ENCODE measurements at places on chromosomes 3 and 15. TPM values are rescaled to one million over a fixed set of nuclear protein-coding genes. Genes with fewer than 3 reads are reported as not detected.

DNA sequence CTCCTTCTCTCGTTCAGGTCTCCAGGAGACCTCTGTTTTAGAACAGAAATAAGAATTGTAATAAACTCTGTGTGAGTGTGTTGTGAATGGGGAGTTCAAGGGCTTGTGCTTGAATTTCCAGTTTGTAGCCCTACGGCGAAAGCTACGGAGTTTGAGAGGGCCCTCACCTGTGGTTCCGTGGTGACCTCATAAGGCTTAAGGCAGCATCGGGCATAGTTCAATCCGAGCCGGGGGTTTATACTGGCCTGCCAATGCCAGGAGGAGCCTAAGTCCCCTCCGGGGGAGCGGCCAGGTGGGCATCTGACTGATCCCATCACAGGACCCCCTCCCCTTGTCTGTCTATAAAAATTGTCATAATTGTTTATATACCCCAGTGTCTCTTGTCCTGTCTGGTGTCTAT, 43.7 kb downstream of the ZBTB11 start:
- DNase-seq, result no peak

- DNase-seq, result no peak
Measured at GRCh38 chr3:167451282-167451681, 22.6 kb downstream of the SERPINI2 start.

- DNase-seq, result no peak
Measured at GRCh38 chr3:54987719-54988118, 59.9 kb upstream of the LRTM1 start.

Gene GALNT15
- polyA plus RNA-seq, result 3.1 TPM

DNA sequence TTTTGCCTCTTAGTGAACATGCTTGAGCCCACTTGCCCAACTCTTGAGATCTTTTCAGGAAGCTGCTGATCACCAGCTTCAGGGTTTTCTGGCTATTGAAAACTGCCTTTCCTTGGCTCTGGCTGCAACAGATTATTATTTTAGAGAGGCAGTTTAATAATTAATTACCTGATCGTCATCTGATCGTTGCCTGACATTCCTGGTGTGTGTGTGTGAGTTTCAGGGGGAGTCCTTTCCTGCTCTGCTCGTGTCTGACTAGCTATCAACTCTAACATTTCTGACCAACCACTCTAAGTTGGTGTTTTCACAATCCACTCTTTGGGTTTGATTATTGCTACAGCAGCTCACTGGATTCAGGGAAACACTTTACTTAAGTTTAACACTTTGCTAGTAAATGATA, 84.3 kb upstream of the SPATA16 start:
- DNase-seq, result no peak

DNA sequence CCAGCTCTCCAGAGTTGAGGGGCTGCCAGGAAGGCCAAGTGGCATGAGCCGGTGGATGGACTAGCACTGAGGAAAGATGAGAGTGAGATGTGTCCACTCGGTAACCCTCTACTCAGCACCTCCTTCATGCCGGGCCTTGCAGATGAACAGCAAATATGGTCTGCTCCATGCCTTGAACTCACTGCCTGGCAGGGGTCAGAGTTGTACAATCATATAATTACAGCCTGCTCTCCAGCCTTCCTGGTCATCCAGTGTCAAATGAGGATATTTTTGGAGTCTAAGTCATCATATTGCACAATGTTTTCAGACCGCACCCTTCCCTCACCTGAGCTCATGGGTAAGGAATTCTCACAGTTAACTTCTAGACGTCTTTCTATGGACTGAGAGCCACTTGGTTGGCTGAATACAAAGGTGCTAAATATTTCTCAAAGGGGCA, 4.9 kb downstream of the MGLL start:
- no peak for DNase-seq

DNA sequence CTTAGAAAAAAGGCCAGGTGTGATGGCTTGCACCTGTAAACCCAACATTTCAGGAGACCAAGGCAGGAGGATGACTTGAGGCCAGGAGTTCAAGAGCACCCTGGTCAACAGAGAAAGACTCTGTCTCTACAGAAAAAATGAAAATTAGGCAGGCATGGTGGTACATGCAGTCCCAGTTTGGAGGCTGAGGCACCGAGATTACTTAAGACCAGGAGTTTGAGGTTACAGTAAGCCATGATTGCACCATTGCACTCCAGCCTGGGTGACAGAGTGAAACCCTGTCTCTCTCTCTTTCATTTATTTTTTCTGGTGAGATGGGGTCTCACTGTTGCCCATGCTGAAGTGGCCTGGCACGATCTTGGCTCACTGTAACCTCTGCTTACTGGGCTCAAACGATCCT, 24.7 kb downstream of the IP6K1 start:
- DNase-seq, result no peak

- DNase-seq, result peak; percentile 91
Measured at GRCh38 chr15:72375846-72376581, at the start of gene HEXA. TSS of gene HEXA (minus strand) at chr15:72376014. CDS start at chr15:72375972, 42 bp downstream.

DNA sequence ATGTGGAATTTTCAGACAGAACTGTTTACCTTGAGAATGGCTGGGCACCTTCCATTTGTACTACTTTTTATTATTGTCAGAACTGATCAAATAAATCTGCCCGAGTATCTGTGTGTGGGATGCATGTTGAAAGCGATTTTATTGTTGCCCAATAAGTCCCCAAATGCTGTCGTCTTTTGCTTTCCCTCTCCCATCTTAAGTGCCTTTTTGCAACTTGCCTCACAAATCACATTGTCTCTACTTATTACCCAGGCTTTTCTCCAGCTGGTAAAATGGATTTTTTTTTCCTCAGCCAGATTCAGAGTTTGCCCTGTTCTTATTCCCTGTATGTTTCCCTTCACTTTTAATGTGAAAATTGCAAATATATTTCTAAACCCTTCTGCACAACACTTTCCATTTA, 163.1 kb downstream of the CNTN4 start:
- no peak for DNase-seq

- DNase-seq, result no peak
Measured at GRCh38 chr3:155491696-155492095, 198.2 kb upstream of the STRIT1 start.

Gene INSYN1
- 26.2 TPM for polyA plus RNA-seq

Gene GLDN
- 0.07 TPM for polyA plus RNA-seq

GRCh38 chr3:6254490-6254889, 606.4 kb upstream of the GRM7 start:
- DNase-seq, result no peak

Gene ARRDC4
- 34.2 TPM for polyA plus RNA-seq

DNA sequence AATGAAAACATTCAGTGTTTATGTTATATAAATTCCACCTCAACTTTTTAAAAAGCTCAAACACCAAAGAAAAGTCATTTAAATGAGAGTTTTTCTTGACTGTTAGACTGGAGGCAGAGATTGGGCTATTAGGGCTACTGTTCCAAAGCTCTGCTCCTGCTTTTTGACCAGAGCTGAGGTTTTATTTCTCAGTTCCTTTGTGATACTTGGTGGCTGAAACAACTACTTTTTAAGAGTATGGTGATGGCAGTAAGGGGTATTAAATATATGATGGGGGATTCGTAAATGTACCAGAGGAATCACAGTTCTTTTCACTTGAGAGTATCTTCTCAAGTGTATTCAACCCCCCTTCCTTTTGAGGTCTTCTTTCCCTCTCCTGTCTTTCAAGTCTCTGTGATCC, 186.1 kb upstream of the CGNL1 start:
- no peak for DNase-seq

DNA sequence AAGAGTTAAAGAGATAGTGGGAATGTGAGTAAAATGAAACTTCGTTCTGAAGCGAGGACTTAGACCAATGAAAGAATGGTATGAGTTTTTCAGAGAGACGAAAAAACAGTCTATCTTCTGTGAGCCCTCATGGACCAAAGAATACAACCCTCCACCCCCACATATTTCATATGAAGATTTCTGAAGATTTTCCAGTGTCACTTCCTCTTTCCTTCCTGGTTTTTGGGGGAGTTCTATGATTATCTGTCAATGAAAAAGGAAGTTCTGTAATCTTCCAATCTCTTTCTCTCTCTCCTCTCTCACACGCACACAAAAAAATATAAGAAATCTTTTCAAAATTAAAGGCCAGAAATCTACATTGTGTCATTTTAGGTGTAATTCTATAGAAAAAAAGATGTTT, 27.7 kb downstream of the CMSS1 start:
- no peak for DNase-seq

DNA sequence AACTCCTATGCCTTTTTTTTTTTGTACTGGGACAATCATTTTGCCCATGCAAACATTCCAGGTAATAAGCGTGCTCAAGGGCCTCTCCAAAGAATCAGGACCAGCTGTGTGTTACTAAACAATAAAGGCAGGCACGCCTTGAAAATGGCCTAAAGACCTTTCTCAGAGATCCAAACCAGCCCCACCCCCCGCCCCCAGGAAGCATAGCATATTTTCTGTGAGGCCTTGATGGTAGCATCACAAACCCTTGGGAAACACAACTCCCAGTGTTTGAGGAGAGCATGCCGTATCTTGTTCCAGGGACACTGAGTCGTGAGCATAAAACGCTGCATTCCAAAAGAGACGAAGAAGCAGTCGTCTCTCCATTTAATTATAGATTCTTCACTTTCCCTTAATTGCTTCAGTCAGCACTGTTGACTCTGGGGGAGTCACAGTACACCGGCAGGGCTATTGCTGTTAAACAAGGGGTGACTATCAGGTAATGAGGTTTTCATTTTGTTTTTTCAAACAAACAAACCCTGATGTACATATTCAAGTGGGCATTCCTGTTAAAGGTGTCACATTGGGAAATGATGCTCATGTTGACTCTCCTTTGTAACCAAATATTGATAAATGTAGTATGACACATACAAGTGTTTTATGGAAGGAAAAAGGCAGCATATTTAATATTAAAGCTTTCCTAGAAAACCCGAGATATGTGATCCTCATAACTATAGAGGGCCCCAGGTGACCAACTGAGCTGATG, 4.4 kb upstream of the TPM1 start:
- no peak for DNase-seq

Gene ACKR4
- 2.2 TPM for polyA plus RNA-seq

Gene GOLGA8M
- polyA plus RNA-seq, result 4.7 TPM

DNA sequence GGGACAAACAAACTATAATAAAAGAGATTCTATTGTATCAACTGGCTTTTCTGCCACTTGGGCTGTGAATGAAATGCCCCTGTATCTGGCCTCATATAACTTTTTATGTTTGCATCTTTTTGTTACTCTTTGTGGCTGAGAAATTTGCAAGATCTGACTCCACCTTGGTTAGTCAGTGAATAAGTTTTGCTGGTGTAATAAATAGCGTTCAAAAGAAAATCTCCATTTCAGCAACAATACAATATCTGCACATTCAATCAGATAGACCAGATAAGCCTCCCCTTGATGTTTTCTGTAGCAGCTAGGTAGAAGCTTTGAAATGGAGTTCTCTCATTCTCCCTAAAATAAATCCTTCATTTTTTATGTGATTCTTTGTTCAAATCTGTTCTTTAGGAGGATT, 12.0 kb downstream of the TRAT1 start:
- DNase-seq, result no peak

Gene HDDC3
- polyA plus RNA-seq, result 19.7 TPM

DNA sequence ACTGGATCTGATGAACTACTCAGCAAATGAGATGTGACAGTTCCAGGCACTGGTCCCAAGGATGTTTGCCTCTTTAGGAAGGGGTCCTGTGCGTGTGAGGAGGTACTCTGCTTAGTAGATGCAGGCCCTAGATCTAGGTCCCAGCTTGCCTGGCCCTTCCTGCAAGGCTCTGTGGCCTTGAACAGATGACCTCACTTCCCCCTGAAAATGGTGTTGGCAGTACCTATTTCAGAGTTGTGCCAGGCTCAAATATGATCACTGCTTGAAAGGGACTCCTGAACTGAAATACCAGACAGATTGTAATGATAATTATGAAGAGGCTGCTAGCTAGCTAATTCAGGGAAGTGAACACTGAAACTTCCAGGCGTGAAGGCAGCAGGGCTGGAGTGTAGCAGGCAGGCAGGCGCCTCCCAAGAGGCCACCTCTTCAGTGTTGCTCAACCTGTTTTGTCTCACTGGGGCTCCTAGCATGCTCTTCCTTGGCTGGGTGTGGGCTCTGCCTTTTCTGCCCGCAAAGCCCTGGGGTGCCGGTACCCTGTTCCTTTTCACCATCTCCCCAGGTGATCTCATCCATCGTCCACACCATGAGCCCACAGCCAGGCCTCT, 24.1 kb upstream of the CPNE9 start:
- no peak for DNase-seq

- DNase-seq, result no peak
Measured at GRCh38 chr3:157046520-157046919, 113.4 kb downstream of the CCNL1 start.

Measured in renal cortex interstitium (tissue), 15 donors.